ENCODE measurements at places on chromosomes 5 and 9. TPM values are rescaled to one million over a fixed set of nuclear protein-coding genes. Genes with fewer than 3 reads are reported as not detected.
A peak's percentile ranks its signal among the peaks of the same experiment; 100 is the strongest.

DNA sequence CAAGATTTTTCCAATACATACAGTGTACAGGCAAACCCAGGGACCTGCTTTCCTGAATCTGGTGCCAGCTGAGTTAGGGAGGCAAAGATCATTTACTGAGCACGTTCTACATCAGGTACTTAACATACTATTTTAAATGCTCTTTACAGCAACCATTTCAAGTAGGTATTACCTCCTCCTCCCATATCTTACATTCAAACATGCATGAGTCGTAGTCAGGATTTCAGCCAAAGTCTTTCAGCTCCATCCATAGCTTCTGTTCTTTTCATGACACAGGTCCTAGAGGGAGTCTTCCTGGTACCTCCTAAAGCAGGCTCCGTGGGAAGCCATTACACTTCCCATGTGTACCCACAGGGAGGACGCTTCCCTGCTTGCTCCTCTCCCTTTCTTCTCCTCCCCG lies 11.7 kb downstream of the KCNV2 start:
- DNase-seq: no peak

DNA sequence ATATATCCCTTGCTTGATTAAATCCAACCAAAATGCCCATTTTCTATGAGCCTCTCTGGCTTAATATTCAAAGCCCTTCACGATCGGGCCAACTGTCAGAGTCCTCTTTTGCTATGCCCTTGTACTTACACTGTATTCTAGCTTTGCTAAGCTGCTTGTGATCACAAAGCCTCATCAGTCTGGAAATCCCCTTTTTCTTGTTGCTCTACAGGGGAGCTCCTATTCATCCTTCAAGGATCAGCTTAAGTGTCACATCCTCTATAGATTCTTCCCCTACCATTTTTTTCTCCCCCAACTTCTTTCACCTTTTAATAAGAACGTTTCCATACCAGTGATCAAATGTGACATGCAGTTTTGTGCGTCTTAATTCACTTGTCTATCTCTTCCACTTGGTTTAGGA lies 450.4 kb upstream of the CHD1 start:
- DNase-seq: no peak

- DNase-seq: no peak
These were observed 184.0 kb upstream of the ACTBL2 start for GRCh38 chr5:57666582-57666981.

GRCh38 chr9:105860516-105860915 lies 166.2 kb downstream of the TMEM38B start:
- no peak for DNase-seq

GRCh38 chr9:107855164-107855563 lies 365.6 kb upstream of the KLF4 start:
- DNase-seq: no peak

Gene GABBR2
- total RNA-seq: not detected

DNA sequence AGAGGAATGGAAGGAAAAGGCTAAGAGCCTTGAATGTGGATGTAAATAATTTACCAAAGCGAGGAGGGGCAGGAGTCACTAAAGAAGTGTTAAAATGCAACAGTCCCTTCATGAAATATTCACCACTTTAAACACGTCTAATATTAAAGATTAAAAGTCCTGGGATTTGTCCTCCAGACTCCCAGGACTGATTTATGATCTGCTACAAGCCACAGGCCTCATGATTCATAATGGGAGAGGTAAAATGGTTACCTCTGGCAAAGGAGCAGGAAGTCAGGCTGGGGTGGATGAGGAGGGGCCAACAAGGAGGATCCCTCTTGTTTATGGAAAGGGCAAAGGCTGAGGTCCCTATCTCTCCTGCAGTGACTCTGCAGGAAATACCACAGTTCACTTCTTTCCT lies 292.4 kb downstream of the TRIM32 start:
- DNase-seq: no peak

Gene CAMK4
- not detected for total RNA-seq

Gene CDC20B
- not detected for total RNA-seq

DNA sequence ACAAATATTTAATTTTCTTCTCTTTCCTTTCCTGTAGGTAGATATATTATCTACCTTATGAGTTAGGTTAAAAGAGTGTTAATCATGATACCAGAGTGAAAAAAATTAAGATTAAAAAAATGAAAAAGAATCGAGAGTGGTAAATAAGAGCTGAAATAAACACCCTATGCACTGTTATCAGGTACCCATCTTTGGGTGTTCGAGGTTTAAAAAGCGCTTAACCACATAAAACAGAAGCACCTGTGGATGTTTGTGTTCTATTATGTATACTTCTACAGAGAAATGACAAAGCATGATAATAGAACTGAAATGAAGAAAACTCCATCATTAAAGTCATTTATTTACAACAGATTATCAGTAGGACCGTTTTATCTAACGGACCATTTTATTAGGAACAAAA lies 25.7 kb upstream of the GCNT4 start:
- DNase-seq: no peak

DNA sequence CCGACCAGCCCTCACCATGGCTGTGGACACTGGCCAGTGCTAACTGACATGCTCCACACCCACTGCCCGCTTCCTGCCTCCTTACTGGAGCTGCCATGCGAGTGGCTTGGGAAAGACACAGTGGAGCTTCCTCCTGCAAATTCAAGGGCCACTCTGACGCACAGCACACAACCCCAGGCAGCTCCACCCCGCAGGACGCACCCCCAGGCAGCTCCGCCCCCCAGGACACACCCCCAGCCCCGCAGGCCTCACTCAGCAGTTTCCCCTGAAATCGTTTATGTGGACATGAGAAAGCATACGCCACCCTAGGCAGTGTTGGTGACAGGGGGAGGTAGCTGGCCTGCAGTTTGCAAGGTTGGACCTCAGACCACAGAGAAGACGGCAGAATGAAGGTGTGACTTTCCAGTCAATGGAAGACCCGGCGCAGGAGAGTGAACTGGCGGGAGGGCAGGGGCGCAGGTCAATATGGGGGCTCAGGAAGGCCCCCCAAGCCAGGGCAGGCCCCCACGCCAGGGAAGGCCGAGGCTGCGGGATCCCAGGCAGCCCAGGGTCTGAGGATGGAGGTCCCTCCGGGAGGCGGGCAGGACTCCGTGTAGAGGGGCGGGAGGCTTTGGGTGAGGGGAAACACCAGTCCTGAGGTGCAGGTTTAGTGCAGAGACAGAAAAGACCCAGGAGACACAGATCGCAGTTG lies 21.6 kb downstream of the LPCAT1 start:
- DNase-seq: no peak

Gene HMMR
- 48.3 TPM for total RNA-seq

GRCh38 chr9:132023419-132024180 lies 56.1 kb downstream of the MED27 start:
- DNase-seq: no peak

Gene ESM1
- not detected for total RNA-seq

DNA sequence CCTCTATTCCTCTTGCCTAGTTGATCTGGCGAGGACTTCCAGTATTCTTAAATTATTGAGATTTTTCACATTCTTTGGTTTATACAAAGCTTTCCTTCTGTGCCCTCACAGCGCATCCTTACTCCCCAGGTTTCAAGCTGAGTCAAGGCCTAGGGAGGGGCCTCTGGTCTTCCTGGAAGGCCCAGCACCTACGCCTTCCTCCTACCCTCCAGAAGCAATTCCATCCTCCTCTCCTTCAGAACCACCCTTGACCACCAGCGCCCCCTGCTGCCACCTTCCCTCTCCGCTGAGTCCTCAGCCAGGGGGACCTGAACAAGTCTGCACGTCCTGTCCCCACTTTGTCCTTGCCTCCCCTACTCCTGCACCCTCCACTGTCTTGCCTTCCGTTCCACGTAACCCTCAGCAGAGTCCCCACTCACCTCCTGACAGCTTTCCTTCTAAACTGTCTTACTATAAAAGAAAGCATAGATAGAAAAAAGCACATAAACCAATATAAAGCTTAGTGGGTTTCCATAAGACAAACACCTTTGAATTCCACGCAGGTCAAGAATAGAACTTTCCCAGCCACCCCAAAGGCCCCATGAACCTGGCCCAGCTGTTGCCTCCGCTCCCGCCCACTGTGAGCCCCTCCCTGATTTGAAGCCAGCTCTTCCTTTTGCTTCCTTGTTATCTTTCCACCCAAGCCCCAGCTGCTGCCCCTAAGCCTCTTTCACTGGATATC lies 63.0 kb upstream of the CTSL start:
- DNase-seq: peak; percentile 41

All from HepG2 (cell line).